ENCODE measurements at places on chromosomes 5 and 9.

DNA sequence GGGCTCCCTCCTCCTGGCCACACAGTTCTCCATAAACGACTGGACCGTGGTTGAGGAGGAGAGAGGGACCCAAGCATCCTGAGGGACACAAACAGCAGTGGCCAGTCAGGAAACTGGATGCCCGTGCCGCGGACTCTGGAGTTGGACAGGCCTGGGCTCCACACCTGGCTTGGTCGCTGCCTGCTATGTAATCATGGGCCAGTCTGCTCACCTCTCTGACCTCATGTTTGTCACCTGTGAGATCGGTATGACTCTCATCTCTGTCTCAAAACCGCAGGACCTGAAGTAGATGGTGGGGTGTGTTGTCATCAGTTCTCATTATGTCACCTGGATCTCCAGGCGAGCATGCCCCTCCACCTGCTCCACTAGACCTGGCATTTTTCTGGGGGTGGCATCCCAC lies 14.5 kb downstream of the CXXC5 start:
- no peak for DNase-seq

- no peak for DNase-seq
Measured at GRCh38 chr5:95283761-95284571, 928 bp downstream of the MCTP1 start.

DNA sequence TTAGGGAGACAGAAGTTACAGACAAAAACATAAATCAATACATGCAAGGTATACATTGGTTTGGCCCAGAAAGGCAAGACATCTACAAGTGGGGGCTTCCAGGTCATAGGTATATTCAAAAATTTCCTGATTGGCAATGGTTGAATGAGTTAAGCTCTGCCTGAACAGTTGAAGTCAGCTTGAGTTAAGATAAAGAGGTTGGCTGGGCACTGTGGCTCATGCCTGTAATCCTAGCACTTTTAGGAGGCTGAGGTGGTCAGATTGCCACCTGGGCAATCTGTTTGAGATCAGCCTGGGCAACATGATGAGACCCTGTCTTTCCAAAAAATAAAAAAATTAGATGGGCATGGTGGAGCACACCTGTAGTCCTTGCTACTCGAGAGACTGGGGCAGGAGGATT lies 16.3 kb downstream of the TMC1 start:
- DNase-seq = no peak

DNA sequence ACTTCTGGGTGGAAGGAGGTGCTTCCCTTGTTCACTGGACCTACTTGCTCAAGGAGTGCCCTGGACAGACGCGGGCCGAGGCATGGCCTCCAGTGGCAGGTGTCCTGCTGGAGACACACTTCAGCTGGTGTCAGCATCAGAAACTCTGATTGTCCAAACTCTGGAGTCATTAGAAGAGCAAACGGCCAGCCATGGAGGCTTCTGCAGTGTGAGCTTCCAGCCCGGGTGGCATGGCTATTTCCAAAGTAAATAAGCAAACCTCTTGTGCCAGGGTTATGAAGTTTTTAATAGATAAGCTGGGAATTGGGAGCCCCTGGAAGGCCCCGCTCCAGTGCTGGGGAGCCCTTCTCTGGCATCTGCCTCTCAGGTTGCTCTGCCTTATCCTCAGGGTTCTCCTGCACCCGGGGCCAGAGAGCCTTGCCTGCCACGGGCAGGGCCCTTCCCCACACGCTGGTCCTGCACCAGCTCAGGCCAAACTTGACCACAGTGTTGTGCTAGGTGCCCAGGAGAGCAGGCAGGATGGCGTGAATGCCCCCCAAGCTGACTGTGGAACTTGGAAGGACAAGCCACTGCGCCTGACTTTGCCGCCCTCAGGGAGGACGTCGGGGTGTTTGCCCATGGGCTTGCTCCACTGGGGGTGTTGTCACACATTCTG lies 285.6 kb downstream of the GADD45G start:
- DNase-seq = no peak

- no peak for DNase-seq
Measured at GRCh38 chr9:101485924-101486692, 47.5 kb upstream of the RNF20 start.

GRCh38 chr5:175873088-175873454 lies 1.7 kb downstream of the CPLX2 start:
- DNase-seq = no peak

- DNase-seq = no peak
Measured at GRCh38 chr5:55633574-55634208, 78.4 kb downstream of the SLC38A9 start.

DNA sequence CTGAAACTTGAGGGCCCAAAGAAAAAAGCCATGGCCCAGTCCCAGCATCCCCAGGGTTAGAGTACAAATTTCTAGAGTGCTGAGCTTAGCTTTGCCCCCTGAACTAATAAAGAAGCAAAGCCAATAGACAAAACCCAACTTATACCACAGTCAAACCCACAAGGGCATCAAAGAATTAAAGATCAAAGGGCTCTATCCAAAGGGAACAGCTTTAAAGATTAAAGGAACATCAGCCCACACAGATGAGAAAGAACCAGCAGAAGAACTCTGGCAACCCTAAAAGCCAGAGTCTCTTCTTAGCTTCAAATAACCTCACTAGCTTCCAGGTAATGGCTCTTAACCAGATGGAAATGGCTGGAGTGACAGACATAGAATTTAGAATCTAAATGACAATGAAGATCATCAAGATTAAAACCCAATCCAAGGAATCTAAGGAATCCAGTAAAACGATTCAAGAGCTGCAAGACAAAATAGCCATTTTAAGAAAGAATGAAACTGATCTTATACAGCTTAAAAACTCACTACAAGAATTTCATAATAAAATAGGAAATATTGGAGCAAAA lies 93.9 kb downstream of the YIPF5 start:
- DNase-seq = no peak

DNA sequence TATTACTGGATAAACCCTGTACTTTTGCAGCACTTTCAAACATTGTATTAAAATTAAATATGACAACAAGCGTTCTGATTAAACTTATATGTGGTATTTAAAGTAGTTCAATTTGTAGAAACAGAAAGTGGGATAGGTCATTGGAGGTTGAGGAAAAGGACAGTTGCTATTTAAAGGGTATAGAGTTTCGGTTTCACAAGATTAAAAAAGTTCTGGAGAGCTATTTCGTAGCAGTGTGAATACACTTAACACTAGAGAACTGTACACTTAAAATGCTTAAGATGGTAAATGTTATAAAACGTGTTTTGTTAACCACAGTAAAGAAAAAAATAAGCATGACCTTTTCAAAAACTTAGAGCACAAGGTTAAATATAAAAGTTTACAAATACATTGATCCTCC lies 382.1 kb downstream of the BRINP1 start:
- no peak for DNase-seq

GRCh38 chr9:95067897-95068296 lies 249.6 kb downstream of the FANCC start:
- DNase-seq = no peak

GRCh38 chr9:137067860-137068538 lies 2.4 kb downstream of the SAPCD2 start:
- peak; percentile 70 for DNase-seq

Data from stimulated activated CD8-positive, alpha-beta memory T cell treated with anti-CD3 and anti-CD28 coated beads, Interleukin-7, amount 100 ng/mL, for 24 hours (primary cell).